LNCaP clone FGC (cell line): ENCODE measurements at places on chromosomes 5 and 9.

DNA sequence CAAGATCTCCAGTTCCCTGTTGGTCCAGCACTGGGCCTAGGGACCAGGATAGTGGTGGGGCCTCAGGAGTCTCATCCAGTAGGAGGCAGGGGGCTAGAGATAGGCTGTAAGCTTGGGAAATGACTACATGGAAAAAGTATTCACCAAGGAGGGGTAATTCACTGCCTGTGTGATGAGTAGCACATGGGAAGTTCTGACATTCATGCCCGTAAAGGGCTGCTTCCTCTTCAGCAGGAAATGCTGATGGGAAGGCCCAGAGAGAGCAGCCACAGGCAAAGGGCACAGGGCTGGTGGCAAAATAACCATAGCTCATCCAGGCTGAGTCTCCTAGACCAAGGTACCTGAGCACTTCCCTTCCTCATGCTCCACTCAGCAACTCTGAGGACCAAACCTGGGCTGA is 23.1 kb upstream of the FRRS1L start:
- no peak for DNase-seq

DNA sequence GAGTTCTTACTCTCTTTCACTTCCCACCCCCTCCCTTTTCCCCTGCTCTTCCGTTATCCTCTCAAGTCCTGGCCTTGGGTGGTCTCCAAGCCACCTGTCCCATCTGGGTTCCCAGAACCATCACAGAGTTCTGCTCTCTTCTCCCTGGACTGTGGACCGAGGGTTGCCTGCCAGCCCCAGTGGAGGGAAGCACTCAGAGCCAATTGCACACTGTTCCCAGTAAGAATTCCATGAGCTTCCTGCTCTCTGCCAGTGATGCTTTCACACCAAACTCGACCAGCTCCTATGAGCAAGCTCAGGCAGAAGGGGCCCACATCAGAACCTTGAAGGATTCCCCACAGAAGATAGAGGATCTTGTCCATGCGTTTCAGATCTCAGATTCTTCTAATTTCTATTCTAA is 20.1 kb upstream of the AFAP1L1 start:
- no peak for DNase-seq

DNA sequence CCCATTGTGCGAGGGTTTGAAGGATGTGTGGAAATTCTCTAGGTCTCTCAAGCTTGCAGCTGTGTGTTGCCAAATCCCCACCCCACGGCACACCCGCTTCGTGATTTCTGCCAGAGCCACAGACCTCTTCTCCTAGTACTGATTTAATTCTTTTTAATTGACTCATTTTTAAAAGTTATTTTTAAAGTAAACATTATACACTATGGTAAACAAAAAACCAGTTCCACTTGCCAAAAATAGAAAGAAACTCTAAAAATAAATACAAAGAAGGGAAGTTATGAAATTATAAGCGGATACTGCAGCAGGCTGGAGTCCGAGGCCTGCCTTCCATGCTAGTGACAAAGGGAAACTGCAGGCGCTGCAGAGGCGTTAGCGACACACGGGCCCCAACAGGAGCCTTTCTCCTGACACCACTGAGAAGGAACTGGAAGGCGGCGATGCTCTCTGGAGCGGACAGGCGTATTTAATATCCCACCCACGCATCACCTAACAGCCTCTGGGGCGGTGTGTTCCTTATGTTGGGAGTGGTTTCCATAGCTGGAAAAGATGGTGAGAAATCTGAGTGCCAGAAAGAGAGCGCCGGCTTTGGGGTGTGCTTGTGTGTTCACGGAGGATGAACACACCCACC is 122.5 kb downstream of the COL23A1 start:
- DNase-seq = no peak

- no peak for DNase-seq
Measured at GRCh38 chr5:35316611-35317274, 86.5 kb upstream of the PRLR start.

GRCh38 chr5:172422255-172422654 is 32.1 kb downstream of the SH3PXD2B start:
- no peak for DNase-seq

DNA sequence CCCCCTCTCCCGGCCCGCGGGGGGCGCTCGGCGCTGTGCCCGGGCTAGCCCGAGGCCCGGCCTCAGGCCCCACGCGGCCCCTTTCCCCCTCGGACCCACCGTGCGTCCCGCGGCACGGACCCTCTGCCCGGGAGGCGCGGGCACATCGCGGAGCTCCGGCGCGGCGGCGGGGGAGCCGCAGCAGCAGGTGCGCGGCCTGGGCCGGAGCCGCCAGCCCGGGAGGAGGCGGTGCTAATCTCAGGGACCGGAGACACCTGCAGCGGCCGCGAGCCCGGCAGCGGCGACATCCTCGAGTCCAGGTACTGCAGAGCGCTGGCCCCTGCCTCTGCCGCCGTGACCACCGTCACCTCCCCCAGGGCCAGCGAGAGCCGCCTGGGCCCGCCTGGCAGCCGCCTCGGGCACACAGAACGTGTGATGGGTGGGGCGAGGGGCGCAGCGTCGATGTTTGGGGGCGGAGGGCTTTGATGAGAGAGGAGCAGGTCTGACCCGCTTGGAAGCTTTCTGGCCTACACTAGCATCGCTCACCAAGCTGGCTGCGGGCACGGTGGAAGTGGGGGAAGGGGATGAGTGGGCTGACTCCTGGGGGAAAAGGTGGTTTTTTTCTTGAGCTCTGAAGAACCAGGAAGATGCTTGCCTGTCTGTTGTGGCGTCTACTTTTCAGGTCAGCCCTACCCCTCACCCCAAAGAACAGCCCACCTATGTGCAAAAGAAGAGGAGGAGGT is 524 bp downstream of the CYFIP2 start:
- no peak for DNase-seq

- no peak for DNase-seq
Measured at GRCh38 chr5:170811719-170812118, 28.2 kb downstream of the GABRP start.

DNA sequence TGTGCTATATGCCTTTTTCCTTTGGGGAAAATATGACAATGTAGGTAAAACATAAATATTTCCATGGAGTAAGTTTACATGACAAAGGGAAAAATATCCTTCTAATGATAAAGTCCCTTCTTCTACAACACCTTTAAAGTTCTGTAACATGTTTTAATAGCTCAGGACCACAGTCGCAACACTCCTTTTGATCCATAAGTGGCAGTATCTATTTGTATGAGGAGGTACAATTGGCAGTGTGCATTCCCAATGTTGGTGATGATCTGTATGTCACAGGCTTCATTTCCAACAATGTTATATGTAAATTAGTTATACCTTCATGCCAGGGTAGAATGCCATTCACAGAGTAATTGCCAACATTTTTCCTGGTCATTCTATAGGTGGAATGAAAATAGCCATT is 127.1 kb upstream of the CCNH start:
- DNase-seq = peak; percentile 63

GRCh38 chr9:128733256-128733655 is 9.3 kb upstream of the ZDHHC12 start:
- peak; percentile 10 for DNase-seq

GRCh38 chr9:78371981-78372380 is 75.1 kb downstream of the PSAT1 start:
- DNase-seq = no peak

DNA sequence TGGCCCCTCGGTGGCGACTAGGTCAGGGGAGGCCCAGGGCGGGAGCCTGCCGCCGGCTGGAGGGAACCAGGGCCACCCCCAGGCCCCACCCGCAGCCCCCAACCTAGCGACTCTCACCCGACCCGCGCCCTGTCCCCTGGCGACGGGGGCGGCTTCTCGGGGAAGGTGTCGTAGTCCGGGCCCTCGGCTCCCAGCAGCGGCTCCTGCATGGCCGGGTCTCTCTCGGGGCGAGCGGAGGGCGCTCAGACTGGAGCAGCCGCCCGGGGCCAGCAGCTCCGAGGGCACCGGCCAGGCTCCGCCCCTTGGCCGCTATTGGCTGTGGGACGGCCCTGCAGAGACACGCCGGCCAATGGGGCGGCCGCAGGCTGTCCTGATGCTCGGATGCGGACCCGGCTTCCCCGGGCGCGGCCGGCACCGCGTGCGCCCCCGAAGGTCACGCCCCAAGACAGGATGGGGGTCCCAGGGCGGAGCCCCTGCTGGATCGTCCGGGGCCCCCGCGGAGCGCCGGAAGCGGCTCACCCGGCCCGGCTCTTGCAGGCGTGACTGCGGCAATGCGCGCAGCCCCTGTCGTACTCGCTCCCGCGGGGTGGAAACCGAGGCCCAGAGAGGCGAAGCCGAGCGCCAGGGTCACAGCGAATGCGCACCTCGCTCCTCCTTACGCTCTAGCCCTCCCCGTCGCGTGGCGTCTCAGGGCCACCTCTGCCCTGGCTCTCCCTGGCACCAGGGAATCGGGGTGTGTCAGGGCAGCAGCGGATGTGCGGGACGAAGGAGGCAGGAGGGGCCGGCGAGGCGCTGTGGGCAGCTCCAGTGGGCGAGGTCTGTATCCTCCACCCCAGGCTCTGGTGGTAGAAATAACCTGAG is at the start of gene SLC2A6:
Gene SLC2A6 (minus strand): TSS at position 249 of the 861 bp plus-strand sequence. CDS start 40 bp downstream, at position 209.
- no peak for DNase-seq

DNA sequence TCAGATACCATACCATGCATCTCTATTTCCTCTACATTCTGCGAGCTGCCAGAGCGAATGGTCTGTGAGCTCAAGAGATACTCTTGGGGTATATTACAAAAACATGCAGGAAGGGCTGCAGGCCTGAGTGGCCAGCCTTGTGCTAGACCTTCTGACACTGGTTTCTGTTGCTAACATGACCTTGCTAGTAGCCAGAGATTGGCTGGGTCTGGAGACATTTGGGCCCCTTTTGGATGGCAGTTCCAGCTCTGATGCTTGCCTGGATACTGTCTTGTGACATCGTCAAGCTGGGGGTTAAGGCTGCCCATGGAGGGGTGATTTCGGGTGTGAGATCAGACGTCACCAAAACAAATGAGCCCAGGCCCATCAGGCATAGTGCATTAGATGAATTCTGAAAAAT is 56.1 kb upstream of the FSTL4 start:
- DNase-seq = no peak

GRCh38 chr5:174309131-174309795 is 263.8 kb downstream of the NSG2 start:
- no peak for DNase-seq

DNA sequence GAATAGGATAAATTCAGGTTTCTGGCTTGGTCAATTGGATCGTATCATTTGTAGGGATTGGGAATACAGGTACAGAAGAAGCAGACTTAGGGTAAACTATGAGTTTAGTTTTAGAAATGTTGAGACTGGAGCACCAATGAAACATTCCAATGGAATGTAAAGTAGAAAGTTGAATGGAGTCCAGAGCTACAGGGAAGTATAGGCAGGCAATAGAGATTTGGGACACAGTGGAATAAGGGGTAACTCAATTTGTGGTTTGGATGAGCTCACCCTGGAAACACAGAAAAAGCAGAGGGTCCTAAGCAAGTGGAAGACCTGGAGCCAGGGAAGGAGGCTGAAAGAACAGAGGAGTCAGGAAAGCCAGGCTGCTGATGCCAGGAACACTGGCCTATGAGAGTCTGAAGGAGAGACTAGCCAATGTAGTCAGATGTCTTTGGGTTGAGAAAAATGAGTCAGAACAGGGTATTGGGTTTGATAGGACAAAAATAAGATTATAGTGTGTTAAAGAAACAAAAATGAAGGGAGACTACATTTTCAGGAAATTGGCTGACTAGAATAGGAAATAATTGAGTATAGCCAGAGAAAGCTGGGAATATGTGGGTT is 72.8 kb downstream of the STARD4 start:
- DNase-seq = no peak

GRCh38 chr9:76191493-76191892 is 202.7 kb downstream of the RFK start:
- no peak for DNase-seq

DNA sequence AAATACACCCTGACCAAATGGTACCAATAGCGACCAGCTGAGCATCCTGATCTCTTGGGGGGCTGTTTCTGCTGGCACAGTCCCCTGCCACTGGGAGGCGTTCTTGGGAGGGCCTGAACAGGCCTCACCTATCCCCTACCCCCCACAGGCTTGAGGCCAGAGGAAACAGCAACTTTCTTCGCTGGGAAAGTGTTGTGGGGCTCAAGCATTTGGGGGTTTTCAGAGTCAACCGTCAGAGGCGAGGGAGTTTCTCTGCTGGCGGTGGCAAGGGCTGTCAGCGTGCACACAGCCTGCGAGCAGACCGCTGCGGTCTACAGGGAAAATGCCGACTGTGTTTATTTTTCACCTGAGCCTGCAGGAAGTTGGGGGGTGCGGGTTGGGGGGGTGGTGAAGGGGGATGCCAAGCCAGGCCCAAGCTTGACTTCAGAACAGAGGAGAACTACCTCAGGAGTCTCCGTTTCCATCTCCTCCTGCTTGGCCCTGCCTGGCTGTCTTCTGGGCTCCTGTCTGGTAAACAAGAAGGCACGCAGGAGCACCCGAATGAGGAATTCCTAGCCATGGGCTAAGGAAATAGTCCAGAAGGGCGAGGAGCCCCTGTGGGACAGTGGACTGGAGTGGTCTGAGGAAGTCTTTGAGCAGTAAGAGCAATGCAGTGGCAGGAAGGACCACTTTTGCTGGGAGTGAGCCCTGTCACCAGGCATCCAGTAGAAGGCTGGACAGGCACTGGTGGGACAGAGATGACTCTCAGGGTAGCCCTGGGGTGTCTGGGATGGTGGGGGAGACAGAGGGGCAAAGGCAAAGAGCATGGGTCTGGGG is 18.1 kb downstream of the TCF7 start:
- no peak for DNase-seq

- peak; percentile 50 for DNase-seq
Measured at GRCh38 chr5:23208959-23209431, 298.4 kb upstream of the PRDM9 start.

- DNase-seq = no peak
Measured at GRCh38 chr5:177133853-177134696, 502 bp downstream of the NSD1 start.

GRCh38 chr5:110167384-110167783 is 477.7 kb downstream of the MAN2A1 start:
- DNase-seq = no peak

DNA sequence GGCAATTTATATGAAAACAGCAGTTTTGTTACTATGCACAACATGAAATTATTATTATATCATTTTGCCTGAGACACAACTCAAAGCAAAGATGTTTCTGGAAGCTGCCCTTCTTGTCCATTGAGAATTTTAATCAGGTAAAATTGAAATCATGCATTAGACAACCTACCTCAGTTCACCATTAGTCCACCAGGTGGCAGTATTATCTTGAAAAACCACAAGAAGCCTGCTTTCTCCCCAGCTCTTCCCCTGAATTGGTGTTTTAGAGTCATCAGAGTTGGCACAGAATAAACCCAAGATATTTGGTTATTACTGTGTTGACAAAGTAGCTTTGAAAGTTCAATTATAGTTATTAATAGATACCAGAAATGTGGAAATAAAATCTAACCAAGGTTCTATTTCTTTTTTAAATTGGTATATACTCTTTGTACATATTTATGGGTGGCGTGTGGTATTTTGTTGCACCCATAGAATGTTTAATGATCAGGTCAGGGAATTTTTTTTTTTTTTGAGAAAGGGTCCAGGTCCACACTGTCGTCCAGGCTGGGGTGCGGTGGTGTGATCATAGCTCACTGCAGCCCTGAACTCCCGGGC is 25.7 kb downstream of the UTP15 start:
- DNase-seq = peak; percentile 61

- no peak for DNase-seq
Measured at GRCh38 chr5:16446993-16447392, 18.6 kb downstream of the ZNF622 start.
